Cerebellar nuclear complex (tissue), 1 donor: ENCODE measurements at places on chromosomes 13 and 19.

DNA sequence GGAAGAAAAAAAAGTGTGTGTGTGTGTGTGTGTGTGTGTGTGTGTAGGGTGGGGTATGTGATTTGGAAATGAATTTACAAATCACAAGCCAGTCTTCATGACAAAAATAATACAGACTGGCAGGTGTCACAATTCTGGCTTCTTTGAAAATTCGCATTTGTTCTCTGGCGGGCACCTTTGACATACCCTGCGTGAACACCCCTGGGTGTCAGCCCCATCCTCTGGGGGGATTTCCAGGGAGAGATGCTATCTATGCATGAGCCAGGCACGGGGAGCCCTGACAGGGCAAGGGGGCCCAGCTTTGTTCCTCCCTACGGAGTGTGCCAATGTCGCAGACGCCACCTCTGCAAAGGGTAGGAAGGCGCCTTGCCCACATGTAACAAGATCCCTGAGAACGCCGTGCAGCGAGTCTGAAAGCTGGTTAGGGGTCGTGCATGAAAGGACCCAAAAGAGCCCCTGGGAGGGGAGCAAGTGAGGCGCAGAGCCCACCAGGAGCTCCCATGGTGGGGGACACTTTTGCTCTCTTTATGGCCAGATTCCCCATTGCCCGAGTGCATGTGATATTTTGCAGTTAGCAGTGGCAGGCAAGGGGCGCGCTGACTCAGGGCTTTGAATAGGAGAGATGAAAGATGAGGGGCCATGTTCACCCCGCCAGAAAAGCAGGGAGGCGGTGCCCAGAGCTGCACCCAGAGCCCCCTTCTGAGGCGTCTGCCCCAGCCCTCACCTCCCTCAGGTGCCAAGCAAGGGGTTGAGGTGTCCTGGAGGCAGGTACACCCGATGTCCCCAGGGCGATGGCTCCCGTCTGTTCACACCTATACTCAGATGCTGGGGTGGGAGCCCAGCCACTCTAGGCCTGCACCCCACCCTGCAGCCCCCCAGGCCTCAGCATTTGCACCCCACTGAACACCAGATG lies 45.3 kb downstream of the KLF2 start:
- no peak for DNase-seq

- no peak for DNase-seq
Observed at GRCh38 chr19:11100049-11100448, 10.8 kb downstream of the LDLR start.

DNA sequence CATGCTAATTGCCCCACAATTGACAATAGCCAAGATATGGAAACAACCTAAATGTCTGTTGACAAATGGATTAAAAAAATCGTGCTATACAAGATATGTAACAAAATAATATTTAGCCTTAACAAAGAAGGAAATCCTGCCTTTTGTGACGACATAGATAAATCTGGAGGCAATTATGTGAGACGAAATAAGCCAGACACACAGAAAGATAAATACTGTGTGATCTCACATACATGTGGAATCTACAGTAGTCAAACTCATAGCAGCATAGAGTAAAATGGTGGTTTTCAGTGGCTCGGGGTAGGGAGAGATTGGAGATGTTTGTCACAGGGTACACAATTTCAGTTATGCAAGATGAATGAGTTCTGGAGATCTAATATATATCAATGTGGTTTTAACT lies 895.8 kb downstream of the SLITRK6 start:
- no peak for DNase-seq

GRCh38 chr13:95480131-95480545 lies 72.4 kb upstream of the CLDN10 start:
- no peak for DNase-seq

GRCh38 chr19:10230173-10230860 lies 814 bp downstream of the S1PR2 start:
- no peak for DNase-seq

GRCh38 chr13:78030341-78030896 lies 111.8 kb upstream of the EDNRB start:
- no peak for DNase-seq

- DNase-seq, result no peak
Observed at GRCh38 chr13:48801255-48801654, 147.5 kb downstream of the CYSLTR2 start.

- no peak for DNase-seq
Observed at GRCh38 chr19:52171321-52172169, at the start of gene ZNF836. TSS of gene ZNF836 (minus strand) at chr19:52171621. CDS start at chr19:52168072, 3,549 bp downstream.

- DNase-seq, result no peak
Observed at GRCh38 chr13:23574421-23575145, 4.4 kb downstream of the TNFRSF19 start.

GRCh38 chr13:95246292-95247082 lies 54.8 kb downstream of the ABCC4 start:
- no peak for DNase-seq

GRCh38 chr19:33278403-33279269 lies 23.7 kb downstream of the CEBPA start:
- no peak for DNase-seq

- no peak for DNase-seq
Observed at GRCh38 chr13:62357887-62358645, 942.4 kb upstream of the PCDH20 start.

DNA sequence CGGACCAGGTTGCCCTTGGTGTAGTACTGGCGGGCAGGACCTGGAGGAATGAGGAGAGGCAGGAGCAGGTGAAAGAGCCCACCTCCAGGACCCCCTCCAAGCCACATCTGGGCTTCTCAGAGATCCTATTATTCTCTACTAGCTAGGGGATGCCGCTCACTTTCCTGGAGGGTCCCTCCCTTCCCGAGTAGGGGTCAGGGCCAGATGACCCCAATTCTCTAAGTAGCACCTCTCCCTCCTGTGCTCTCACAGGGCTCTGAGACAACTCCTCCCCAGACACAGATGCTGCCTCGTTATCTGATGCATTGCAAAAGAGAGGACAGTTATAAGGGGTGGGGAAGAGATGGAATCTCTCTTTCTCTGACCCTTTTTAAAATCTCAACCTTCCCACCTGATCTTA lies 22.9 kb downstream of the GP6 start:
- no peak for DNase-seq

GRCh38 chr13:51841732-51842131 lies 3.2 kb downstream of the TMEM272 start:
- no peak for DNase-seq
